CD4-positive, alpha-beta T cell treated with Interleukin-17A for 1 hour (primary cell): ENCODE measurements at places on chromosomes 6 and 20.

- DNase-seq: no peak
Observed at GRCh38 chr20:34689486-34689885, 12.6 kb upstream of the PIGU start.

DNA sequence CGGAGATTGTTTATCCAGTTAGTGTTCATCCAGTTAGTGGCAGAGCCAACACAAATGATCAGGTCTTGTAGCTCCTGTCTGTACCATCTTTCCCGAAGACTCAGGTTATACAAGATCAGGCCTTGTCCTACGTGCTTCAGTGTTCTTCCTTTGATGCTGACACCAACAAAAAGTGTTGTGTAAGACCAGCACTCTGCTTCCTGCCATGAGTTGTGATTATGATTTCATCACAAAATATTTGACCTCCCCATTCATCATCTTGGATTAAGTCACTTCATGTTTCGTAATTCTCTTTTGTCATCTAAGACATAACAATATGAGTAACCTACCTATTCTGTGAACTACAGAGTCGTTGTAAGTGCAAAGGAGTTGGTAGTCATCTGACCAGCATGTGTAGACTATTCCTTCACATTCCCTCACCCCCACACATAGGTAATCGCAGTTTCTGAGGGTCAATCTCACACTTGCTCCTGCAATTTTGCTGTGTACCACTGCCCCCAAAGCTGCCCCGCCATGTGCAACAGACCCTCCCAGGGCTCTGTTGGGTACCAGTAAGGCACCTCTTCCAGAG, 135.6 kb upstream of the SLC22A23 start:
- no peak for DNase-seq

- DNase-seq: peak; percentile 82
Observed at GRCh38 chr6:32885698-32886286, 31.8 kb downstream of the PSMB9 start.

DNA sequence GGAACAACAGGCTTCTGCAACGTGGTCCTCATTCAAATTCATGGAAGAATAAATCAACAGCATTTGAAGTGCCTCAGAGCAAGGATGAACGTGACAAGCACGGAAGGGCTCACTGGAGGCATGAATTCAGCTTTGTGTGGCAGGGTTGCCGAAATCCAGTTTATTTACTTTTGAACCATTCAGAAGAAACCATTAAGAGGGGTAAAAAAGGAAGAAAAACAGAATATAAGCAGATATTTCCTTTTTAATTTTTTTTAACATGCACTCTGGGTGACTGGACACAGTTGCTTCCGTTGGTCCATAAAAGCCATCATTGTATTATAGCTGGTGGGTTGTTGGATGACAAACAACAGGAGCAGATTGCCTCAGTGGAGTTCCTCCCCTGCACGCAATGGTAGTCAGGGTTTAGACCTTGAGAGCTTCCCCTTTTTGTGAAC, 17.3 kb upstream of the SNRPB2 start:
- DNase-seq: no peak

DNA sequence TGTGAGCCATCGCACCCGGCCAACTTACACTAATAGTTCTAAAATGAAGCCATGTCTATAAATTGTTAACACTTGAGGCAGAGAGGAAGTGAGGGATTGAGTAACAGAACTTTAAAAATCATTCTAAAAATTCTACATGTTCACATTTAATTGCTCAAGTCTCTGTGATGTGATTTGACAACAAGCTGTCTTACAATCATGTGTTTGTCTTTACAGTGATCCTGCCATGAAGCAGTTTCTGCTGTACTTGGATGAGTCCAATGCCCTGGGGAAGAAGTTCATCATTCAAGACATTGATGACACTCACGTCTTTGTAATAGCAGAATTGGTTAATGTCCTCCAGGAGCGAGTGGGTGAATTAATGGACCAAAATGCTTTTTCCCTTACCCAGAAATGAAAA, 23.6 kb downstream of the GTF2H5 start:
- DNase-seq: no peak

- no peak for DNase-seq
Observed at GRCh38 chr6:1047981-1048541, 263.8 kb upstream of the FOXQ1 start.

DNA sequence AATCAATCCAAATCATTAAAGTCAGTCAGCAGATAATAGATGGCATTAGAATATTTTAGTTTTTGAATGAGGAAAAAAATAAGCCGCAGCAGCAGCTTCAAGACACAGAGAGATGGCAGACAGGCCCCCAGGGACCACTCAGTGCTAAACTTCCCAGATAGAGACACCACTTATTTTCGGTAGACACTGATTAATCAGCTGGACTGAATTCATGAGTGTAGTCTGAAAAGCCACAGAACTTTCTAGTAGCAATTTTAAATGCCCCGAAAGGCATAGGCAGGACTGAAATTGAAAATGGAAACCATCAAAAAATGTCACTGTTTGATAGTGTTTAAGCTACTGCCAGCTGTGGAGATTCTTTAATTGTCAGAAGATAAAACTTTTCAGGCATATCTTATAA, 3.1 kb upstream of the CLDN20 start:
- no peak for DNase-seq

DNA sequence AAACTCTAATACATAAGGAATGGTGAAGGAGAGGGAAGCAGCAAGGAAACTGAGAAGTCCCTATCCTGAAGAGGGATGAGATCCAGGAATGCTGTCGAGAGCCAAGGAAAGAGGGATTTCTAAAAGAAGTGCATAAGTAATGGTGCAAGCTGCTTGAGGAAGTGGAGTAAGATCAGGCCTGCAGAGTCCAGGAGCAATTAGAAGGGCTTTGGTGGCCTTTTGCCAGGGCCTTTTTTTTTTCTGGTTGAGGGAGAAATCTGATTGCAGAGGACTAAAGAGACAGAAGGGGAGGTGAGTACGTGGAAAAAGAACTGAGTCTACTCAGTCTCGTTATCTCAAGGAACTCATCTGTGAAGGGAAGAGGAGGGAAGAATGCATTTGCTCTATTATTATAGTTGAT, 396.2 kb downstream of the UTRN start:
- no peak for DNase-seq

DNA sequence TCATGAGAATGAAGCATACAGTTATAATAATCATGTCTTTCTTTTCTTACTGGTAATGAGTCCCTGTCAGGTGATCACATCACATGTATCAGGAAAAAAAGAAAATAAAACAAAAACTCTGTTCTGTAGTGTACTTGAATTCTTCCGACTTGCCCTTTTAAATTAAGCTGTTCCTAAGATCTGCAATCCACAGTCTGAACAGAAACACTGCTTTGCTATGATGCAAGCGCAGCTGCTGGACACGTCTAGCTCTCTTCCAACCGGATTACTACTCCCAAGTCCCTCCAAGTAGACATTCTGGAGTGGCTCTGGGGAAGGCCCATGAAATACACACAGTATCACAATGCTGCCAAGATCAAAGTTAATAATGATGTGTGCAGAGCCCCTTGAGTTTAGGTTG, 83.7 kb downstream of the FYN start:
- no peak for DNase-seq

DNA sequence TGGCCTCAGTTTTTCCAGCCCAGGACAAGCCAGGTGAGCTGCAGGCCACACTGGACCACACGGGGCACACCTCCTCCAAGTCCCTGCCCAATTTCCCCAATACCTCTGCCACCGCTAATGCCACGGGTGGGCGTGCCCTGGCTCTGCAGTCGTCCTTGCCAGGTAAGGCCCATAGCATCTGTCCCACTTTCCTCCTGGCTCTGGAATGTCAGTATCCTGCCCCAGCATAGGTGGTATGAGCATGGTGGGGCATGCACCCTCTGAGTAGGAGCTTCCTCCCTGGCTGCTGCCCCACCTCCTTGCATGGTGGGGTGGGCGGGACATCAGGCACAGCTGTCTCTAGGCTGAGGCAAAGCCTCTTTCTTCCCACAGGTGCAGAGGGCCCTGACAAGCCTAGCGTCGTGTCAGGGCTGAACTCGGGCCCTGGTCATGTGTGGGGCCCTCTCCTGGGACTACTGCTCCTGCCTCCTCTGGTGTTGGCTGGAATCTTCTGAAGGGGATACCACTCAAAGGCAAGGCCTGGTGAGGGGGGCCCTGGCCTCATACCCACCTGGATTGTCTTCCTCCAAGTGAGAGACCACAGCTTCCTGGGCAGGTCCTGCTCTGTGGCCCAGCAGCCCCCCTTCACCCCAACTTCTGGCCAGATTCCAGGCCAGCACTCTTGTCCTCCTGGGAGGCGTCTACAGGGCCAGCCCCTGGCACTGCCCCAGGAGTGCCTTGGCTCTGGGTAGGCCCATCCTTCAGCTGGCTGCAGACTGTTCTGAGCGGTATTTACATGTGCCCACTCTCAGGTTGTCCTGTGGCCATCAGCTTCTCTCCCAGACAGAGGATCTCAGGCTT, 9.1 kb downstream of the PI16 start:
- peak; percentile 68 for DNase-seq
